ENCODE measurements at places on chromosomes 16 and 17. TPM values are rescaled to one million over a fixed set of nuclear protein-coding genes. Genes with fewer than 3 reads are reported as not detected.

ITGAE gene
- 19.2 TPM for total RNA-seq

TAOK2 gene
- total RNA-seq = 58.5 TPM

DNA sequence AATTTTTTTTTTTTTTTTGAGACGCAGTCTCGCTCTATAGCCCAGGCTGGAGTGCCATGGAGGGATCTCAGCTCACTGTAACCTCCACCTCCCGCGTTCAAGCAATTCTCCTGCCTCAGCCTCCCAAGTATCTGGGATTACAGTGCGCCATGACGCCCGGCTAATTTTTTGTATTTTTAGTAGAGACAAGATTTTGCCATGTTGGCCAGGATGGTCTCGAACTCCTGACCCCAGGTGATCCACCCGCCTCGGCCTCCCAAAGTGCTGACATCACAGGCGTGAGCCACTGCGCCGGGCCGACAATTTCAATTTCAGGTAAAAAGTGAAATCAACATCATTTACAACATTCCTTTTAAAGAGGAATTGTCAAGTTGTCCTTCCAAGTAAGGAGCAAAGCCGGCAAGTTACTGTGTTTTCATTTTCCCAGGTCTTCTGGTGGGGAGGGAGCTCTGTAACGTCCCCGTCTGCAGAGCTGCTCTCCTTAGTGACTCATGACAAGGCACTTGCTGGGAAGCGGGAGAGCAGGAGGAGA, 873 bp downstream of the NPLOC4 start:
- DNase-seq = no peak

DNA sequence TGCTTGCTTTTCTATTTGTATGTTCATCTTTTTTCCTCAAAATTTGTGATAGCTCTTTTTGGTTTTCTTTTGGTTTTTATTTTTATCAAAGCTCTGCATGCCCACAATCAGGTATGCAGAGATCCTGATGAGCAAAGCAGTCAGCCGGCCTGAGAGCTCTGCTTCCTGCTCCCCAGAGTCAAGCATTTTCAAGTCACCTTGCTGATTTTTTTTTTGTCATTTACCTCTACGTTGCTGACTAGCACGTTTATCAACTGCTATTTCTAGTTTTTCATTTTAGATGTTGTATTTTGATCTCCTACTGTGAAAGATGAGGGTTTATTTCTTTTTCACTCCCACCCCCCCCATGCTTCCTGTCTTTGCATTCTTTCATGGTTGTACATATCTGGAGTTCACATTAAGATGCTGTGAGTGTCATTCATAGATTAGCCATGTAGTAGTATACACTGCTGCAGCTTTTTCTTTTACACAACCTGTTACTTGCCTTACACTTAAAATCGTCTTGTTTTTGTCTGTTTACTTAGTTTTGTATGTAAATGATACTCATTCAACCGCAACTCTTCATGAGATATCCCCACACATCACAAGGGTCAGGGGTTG, 196.2 kb downstream of the LGALS9B start:
- DNase-seq = no peak

DNA sequence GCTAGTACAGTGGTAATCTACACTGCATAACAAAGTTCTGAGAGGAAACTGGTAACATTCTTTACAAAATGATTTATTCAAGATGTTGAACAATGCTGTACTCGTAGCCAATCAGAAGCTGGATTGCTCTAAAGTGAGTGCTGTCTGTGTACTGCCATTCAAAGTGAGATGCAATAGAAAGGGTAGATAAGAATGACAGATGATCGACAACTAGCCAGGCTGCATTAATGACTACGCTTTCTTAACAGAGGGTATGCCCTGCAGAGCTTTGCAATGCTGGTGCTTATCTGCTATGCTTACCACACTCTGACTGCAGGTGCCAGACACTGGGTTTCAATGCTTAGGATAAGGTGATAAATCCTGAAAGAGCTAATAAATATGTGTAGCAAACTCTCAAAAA, 46.1 kb upstream of the SLC25A19 start:
- no peak for DNase-seq

DNA sequence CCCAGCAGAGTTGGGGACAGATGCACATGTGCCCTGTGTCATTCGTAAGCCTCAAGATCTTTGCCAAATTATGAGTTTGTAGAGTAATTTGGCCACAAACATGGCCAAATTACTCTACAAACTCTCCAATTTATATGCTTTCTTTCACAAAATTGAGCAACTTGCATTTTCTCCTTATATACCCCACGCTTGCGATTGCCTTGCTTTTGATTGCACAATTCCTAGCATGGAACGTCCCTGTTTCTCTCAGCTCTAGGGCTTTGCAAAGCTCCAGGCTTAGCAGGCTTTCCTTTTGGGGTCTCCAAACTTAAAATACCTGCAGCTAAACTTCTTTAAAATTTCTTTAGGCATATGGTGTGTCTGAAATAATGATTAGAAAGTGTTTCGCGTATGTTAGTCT, 28.5 kb upstream of the MAF start:
- no peak for DNase-seq

GRCh38 chr17:28946239-28946638, 5.1 kb downstream of the PHF12 start:
- no peak for DNase-seq

GRCh38 chr17:32689348-32689747, 187.6 kb downstream of the MYO1D start:
- DNase-seq = no peak

- no peak for DNase-seq
Observed at GRCh38 chr16:29644973-29645693, 17.9 kb upstream of the SPN start.

GRCh38 chr17:17827826-17828621, 8.8 kb downstream of the SREBF1 start:
- DNase-seq = no peak
